HTR-8/SVneo (cell line): ENCODE measurements at places on chromosomes 1 and 21.

- DNase-seq = peak; percentile 18
Observed at GRCh38 chr1:8423269-8423691, 105.4 kb downstream of the SLC45A1 start.

GRCh38 chr1:184768467-184768866, 13.8 kb upstream of the EDEM3 start:
- no peak for DNase-seq

DNA sequence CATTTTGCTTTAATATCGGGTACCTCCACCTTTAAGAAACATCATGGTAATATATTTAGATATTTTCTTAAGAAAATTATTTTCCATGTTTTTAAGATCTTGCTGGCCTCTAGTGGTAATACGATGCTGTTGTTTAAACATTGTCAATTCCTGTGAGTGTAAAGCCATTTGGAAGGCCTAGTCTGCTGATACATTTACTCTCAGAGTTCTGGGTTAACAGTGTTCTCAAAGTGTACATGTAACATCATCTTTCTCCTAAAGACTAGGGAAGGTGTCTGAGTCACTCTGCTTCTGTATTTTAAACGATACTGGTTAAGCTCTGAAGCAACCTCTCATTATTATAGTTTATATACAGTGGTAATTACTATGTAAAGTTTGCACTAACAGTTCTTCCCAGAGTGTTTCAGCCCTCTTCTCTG, 189.1 kb downstream of the RASAL2 start:
- DNase-seq = peak; percentile 39

GRCh38 chr1:111924786-111925185, 64.7 kb downstream of the KCND3 start:
- DNase-seq = no peak

- DNase-seq = no peak
Observed at GRCh38 chr1:170674239-170674638, 10.3 kb downstream of the PRRX1 start.

DNA sequence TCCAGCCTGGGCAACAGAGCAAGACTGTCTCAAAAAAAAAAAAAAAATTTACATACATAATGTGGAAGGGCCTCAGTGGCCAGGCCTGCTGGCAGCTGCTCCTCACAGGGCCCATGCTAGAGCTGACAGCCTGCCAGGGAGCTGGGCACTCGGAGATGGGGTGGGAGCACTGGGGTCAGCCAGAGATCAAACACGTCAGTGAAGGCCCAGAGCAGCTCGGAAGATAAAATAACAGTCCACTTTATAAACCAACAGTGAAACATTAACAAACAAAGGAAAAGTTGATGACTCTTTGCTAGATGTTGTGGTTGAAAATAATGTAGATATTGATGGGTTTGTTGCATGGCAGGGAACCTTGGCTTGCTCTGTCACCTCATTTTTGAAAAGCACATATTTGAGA, 42.7 kb downstream of the ATP5PF start:
- DNase-seq = no peak

GRCh38 chr21:37461479-37461878, 94.9 kb downstream of the DYRK1A start:
- no peak for DNase-seq

DNA sequence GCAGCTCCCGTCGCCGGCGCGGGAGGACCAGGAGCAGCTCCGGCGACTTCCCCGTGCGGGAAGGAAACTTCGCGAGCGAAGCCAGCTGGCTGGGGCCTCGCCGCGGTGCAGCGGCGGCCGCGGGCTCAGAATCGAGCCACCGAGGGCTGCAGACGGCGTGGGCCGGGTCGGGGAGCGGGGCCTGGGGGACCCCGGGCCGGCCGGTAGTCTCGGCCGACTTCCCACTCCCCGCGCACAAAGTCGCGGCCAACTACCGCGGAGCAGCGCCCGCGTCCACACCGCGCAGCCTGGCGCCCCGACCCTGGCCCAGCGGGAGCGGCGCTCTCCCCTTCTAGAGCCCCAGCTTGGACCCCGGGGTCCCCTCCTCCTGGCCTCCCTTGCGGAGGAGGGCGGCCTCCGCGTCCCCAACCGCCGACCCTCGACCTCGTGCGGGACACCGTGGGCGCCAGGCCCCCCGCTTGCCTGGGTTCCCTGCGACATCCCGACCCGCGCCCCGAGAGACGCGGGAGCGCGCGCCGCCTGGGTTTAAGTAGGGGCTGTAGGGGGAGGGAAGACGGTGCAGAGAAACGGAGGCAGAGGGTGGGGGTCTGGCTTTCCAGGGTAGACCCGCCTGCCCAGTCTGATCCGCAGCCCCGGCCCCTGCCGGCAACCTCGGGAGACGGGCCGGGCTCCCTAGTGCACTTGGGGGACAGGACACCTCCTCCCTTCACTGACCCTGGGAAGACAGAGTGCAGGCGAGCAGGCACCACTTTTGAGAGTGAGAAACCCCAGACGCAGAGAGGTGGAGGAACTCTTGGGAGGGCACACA, 4.7 kb downstream of the PRDM16 start:
- DNase-seq = no peak

DNA sequence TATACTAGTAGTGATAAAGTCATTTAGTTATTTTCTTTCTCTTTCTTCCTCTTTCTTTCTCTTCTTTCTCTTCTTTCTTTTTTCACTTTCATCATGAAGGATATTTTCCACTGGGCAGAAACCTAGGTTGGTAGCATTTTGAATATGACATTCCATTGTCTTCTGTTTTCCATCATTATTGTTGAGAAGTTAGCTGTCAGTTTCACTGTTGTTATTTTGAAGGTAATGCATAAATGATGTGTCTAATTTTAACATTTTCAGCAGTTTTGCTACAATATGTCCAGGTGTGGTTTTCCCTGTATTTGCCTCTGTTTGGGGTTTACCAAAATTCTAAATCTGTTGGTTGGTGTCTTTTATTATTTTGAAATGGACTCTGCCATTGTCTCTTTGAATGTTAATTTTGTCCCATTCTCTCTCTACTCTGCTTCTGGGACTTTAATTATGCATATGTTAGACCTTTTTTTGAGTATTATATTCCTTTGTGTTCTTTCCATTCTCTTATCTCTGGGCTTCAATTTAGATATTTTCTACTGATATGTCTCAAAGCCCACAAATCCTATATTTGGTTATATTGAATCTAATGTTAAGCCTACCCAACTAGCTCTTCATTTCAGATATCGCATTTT, 96.7 kb downstream of the HFM1 start:
- no peak for DNase-seq

GRCh38 chr1:84225646-84226045, 75.9 kb upstream of the SAMD13 start:
- no peak for DNase-seq

- no peak for DNase-seq
Observed at GRCh38 chr1:192763243-192763642, 45.6 kb upstream of the RGS2 start.

DNA sequence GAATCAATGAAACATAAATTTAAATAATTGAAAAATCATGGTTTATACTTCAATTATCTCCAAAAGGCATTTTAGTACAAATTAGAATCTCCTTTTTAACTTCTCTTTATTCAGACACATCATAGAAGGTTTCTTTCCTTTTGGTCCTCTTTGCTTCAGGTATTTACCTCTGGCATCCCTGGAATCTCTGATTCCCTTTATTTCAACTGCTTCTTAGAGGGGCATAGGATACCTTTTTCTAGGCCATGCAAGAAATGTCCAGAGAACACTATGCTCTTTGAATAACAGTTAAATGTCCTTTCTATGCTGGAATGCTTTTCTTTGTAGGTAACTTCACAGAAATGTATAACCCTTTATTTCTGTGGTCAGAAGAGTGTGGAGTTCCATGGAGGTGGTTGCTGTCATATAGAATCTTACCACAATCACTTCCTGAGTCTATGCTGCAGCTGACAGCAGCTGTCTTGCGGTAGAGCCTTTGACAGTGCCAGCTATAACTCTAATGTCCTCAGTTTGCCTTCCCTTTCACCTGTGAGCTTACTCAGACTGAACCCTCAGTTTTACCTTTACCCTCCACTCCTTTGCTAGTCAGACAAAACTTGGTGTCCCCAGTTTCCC, 8.6 kb downstream of the LAMC2 start:
- no peak for DNase-seq
